ENCODE measurements at places on chromosomes 5 and 9. TPM values are rescaled to one million over a fixed set of nuclear protein-coding genes. Genes with fewer than 3 reads are reported as not detected.

The ADGRD2 gene
- polyA plus RNA-seq, result not detected

The RAD50 gene
- 14.8 TPM for polyA plus RNA-seq

The DOK3 gene
- polyA plus RNA-seq, result 1.7 TPM

The SHISAL2B gene
- not detected for polyA plus RNA-seq

The MYOT gene
- 0.55 TPM for polyA plus RNA-seq

The ZNF354B gene
- 8.6 TPM for polyA plus RNA-seq

The RHOBTB3 gene
- polyA plus RNA-seq, result 7.3 TPM

The ADGRV1 gene
- 0.03 TPM for polyA plus RNA-seq

The RANBP17 gene
- 0.82 TPM for polyA plus RNA-seq

The YTHDC2 gene
- 9.1 TPM for polyA plus RNA-seq

The POU5F2 gene
- 0.04 TPM for polyA plus RNA-seq

The KLHL3 gene
- 2.5 TPM for polyA plus RNA-seq

The PARP8 gene
- polyA plus RNA-seq, result 25.4 TPM

The FGF18 gene
- polyA plus RNA-seq, result 0.03 TPM

The CAMK2A gene
- not detected for polyA plus RNA-seq

The KCNMB1 gene
- polyA plus RNA-seq, result not detected

The PCSK5 gene
- 1.9 TPM for polyA plus RNA-seq

The OTP gene
- not detected for polyA plus RNA-seq

The GLRA1 gene
- not detected for polyA plus RNA-seq

The ARL14EPL gene
- not detected for polyA plus RNA-seq

The SOHLH1 gene
- not detected for polyA plus RNA-seq

The GFI1B gene
- polyA plus RNA-seq, result not detected

The TMEM267 gene
- polyA plus RNA-seq, result 30.7 TPM

The CARTPT gene
- not detected for polyA plus RNA-seq

The PTGS1 gene
- 4.5 TPM for polyA plus RNA-seq

The CENPK gene
- 3.2 TPM for polyA plus RNA-seq

The DOCK2 gene
- polyA plus RNA-seq, result 0.17 TPM

The AHRR gene
- polyA plus RNA-seq, result 0.24 TPM

The FAXDC2 gene
- 7.1 TPM for polyA plus RNA-seq

The DNM1 gene
- polyA plus RNA-seq, result 0.34 TPM

The PLPPR1 gene
- polyA plus RNA-seq, result 0.03 TPM

The PTTG1 gene
- polyA plus RNA-seq, result 237 TPM

The ROR2 gene
- polyA plus RNA-seq, result 0.22 TPM

The ADCY2 gene
- not detected for polyA plus RNA-seq

The MSH3 gene
- polyA plus RNA-seq, result 10.1 TPM

The FRMPD1 gene
- 0.01 TPM for polyA plus RNA-seq

The IFNK gene
- polyA plus RNA-seq, result 32.7 TPM

The LTC4S gene
- polyA plus RNA-seq, result 0.30 TPM

The CCNO gene
- 0.94 TPM for polyA plus RNA-seq

Data from keratinocyte (primary cell).